ENCODE measurements at places on chromosomes 1 and 21. TPM values are rescaled to one million over a fixed set of nuclear protein-coding genes. Genes with fewer than 3 reads are reported as not detected.

GRCh38 chr1:239617259-239617658 lies 230.9 kb downstream of the CHRM3 start:
- no peak overlapping the region for H3K4me3 ChIP-seq
- no peak overlapping the region for H3K27ac ChIP-seq
- no peak for DNase-seq
- H3K36me3 ChIP-seq: no peaks in the 10 kb centered on the region

The AQP10 gene
- not detected for polyA plus RNA-seq

DNA sequence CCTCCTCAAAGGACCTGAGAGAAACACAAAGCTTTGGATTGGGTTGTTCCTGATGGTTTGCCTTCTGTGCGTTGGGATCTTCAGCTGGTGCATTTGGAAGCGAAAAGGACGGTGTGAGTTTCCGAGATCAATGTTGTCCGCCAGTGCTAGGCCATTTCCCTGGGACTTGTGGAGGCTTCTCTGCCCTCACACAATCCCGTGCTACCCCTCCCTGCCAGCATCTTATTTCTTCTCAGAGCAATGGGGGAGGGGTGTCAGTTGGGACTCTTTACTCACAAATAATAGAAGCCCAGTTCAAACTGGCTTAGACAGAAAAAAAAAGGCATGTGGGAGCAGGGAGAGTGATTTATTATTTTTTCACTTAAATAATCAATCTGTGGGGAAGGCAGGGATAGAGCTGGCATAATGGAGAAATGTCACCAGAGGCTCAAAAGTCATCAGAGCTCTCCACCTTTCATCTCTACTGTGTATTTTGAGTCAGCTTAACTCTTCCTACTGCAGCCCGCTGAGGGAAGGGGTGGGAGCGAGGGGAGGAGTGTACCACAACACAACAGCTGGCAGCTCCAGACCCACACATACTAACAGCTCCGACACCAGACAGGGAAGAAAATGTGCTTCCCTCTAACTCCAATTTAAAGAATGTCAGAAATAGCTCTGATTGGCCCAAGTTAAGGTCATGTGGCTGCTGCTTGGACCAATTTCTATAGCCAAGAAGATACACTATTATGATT lies 22.4 kb downstream of the LY9 start:
- H3K4me3 ChIP-seq: no peak overlapping the region
- DNase-seq: no peak
- no peaks in the 10 kb centered on the region for H3K4me1 ChIP-seq

GRCh38 chr1:4655674-4656532 lies 1.5 kb downstream of the AJAP1 start:
- H3K36me3 ChIP-seq: no peaks in the 10 kb centered on the region
- no peaks in the 10 kb centered on the region for H3K4me1 ChIP-seq
- H3K4me3 ChIP-seq: no peak overlapping the region
- H3K27me3 ChIP-seq: no peaks in the 10 kb centered on the region

The NEGR1 gene
- not detected for polyA plus RNA-seq

DNA sequence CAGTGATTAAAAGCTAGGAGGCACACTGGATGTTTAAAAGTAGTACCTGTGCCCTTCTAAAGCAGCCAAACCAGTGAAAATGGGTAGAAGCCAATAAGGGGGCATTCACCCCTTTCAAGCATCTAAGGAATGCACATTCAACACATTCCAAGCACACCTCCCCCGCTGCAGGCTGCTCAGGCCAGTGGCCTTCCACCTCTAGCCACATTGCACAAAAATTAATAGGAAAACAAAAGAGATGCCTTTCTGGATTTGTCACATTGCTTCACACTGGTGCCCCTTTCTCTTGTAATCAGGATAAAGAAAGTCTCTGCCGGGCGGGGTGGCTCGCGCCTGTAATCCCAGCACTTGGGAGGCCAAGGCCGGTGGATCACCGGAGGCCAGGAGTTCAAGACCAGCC lies 834.0 kb downstream of the USP25 start:
- no peaks in the 10 kb centered on the region for H3K27me3 ChIP-seq
- no peaks in the 10 kb centered on the region for H3K4me1 ChIP-seq
- no peaks in the 10 kb centered on the region for H3K36me3 ChIP-seq
- H3K4me3 ChIP-seq: no peak overlapping the region
- DNase-seq: no peak
- no peak overlapping the region for H3K27ac ChIP-seq

GRCh38 chr1:7196036-7196911 lies 411.0 kb downstream of the CAMTA1 start:
- no peak overlapping the region for H3K4me3 ChIP-seq
- H3K27ac ChIP-seq: no peak overlapping the region
- H3K4me1 ChIP-seq: no peaks in the 10 kb centered on the region
- no peak for DNase-seq
- H3K36me3 ChIP-seq: no peaks in the 10 kb centered on the region
- H3K27me3 ChIP-seq: no peaks in the 10 kb centered on the region

GRCh38 chr1:232856541-232856940 lies 51.3 kb downstream of the MAP10 start:
- H3K4me1 ChIP-seq: no peaks in the 10 kb centered on the region
- no peaks in the 10 kb centered on the region for H3K36me3 ChIP-seq
- no peak overlapping the region for H3K27ac ChIP-seq
- no peaks in the 10 kb centered on the region for H3K27me3 ChIP-seq

- DNase-seq: no peak
- no peaks in the 10 kb centered on the region for H3K27me3 ChIP-seq
- no peak overlapping the region for H3K27ac ChIP-seq
- no peak overlapping the region for H3K4me3 ChIP-seq
- no peaks in the 10 kb centered on the region for H3K4me1 ChIP-seq
- no peaks in the 10 kb centered on the region for H3K36me3 ChIP-seq
Measured at GRCh38 chr1:162991444-162991843, 77.7 kb upstream of the RGS4 start.

The OR6K6 gene
- not detected for polyA plus RNA-seq

The CD53 gene
- 393 TPM for polyA plus RNA-seq

DNA sequence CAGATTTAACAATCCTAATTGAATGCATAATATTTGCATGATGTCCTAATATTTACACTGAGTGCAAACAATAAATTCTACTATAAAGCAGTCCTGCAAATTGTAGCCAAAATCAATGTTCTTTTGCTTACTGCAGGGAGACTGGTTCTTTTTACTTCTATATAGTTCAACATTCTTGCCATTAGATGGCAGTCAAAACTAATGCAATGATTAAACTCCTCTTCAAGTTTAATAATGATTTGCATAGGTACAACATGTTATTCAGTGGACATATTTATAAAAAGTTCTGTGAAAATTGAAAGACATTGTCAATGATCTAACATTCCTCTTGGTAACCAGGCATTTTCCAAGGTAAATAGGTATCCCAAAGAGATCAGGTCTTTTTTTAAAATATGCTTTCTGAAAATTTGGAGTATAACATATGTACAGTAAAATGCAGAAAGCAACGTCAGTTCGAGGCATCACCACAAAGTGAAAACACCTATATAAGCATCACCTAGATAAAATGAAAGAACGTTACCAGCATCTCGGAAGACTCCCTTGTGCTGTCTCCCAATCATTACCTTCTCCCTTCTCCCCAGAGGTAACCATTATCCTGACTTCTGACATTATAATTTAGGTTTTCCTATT lies 9.8 kb upstream of the FNBP1L start:
- DNase-seq: no peak
- H3K4me1 ChIP-seq: no peaks in the 10 kb centered on the region
- no peaks in the 10 kb centered on the region for H3K36me3 ChIP-seq

GRCh38 chr1:70043804-70044203 lies 161.6 kb downstream of the LRRC40 start:
- no peaks in the 10 kb centered on the region for H3K36me3 ChIP-seq
- H3K4me1 ChIP-seq: no peaks in the 10 kb centered on the region
- H3K27ac ChIP-seq: no peak overlapping the region
- no peak overlapping the region for H3K4me3 ChIP-seq

- no peaks in the 10 kb centered on the region for H3K27me3 ChIP-seq
- no peak overlapping the region for H3K27ac ChIP-seq
- H3K4me1 ChIP-seq: no peaks in the 10 kb centered on the region
- no peak overlapping the region for H3K4me3 ChIP-seq
- H3K36me3 ChIP-seq: no peaks in the 10 kb centered on the region
- no peak for DNase-seq
Measured at GRCh38 chr1:229848752-229849677, 218.0 kb upstream of the GALNT2 start.

DNA sequence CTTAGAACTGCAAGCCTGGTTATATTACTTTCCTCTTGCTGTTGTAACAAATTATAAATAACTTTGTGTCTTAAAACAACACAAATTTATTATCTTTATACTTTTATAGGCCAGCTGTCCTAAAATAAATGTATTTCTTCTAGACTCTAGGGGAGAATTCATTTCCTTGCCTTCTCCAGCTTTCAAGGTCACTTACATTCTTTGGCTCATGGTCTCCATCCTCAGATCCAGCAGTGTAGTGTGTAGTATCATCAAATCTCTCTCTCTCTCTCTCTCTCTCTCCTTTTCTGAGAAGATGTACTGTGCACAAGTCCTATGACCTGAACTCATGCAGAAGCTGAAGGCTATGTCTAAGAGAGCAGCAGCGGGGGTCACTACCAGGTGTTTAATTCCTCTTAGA lies 1510.6 kb downstream of the MRPL39 start:
- H3K4me3 ChIP-seq: no peak overlapping the region
- H3K27me3 ChIP-seq: no peaks in the 10 kb centered on the region
- DNase-seq: no peak

DNA sequence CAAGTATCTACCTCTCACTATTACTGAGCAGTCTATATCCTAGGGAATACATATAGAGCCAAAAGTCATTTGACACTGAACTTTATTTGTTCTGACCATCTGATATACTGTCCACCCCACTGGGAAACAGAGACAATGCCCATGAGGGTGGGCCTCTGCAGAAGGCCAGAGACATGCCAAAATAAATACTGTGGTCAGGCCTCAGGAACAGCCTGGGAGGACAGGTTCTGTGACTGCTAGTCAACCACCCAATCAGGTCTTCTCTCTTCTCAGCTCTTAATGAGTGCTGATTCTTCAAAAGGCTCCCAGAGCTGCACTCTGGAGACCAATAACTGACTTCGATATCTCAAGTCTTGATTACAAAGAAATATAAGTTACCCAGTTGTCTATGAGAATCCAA lies 5.5 kb upstream of the ANKRD35 start:
- H3K27ac ChIP-seq: no peak overlapping the region
- no peak for DNase-seq
- no peak overlapping the region for H3K4me3 ChIP-seq
- no peaks in the 10 kb centered on the region for H3K36me3 ChIP-seq
- no peaks in the 10 kb centered on the region for H3K27me3 ChIP-seq
- H3K4me1 ChIP-seq: no peaks in the 10 kb centered on the region

GRCh38 chr1:43573066-43573800 lies 42.5 kb downstream of the PTPRF start:
- H3K36me3 ChIP-seq: no peaks in the 10 kb centered on the region
- DNase-seq: no peak
- H3K4me1 ChIP-seq: peaks cover 3% of the 10 kb centered on the region
- no peak overlapping the region for H3K27ac ChIP-seq
- no peaks in the 10 kb centered on the region for H3K27me3 ChIP-seq

The CASQ1 gene
- 0.10 TPM for polyA plus RNA-seq

- H3K27me3 ChIP-seq: no peaks in the 10 kb centered on the region
- H3K4me1 ChIP-seq: peaks cover 20% of the 10 kb centered on the region
- H3K36me3 ChIP-seq: peaks cover 23% of the 10 kb centered on the region
- peak overlapping the region; percentile 62 for H3K27ac ChIP-seq
Measured at GRCh38 chr1:212412374-212412773, 2.3 kb downstream of the PACC1 start.

DNA sequence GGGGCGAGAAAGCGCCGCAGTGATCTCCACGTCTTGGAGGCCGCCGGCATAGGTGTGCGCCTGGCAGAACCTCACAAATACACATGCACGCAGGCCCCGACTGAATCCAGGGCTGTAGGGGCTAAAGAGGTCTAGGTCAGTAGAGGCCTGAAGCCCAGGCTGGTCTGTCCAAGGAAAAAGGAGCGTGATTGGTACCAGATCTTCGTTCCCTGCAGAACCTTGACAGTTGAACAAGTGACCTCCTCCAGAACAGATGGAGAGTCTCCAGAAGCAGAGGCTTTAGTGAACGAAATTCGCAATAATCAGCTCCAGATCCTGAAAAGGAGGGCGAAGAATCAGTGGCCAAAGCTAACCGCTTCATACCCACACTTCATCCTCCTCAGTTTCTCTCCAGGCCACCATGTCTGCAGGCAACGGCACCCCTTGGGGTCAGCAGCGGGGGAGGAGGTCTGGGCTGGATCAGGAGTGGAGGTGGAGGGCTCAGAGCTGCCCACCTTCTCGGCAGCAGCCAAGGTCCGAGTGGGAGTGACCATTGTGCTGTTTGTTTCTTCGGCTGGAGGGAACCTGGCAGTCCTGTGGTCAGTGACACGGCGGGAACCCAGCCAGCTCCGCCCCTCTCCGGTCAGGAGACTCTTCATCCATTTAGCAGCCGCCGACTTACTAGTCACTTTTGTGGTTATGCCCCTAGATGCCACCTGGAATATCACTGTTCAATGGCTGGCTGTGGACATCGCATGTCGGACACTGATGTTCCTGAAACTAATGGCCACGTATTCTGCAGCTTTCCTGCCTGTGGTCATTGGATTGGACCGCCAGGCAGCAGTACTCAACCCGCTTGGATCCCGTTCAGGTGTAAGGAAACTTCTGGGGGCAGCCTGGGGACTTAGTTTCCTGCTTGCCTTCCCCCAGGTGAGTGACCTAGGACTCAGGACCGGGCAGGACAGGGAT lies 749 bp upstream of the PEX11B start:
- DNase-seq: no peak
- peaks cover 10% of the 10 kb centered on the region for H3K36me3 ChIP-seq
- no peaks in the 10 kb centered on the region for H3K27me3 ChIP-seq
- H3K4me1 ChIP-seq: peaks cover 13% of the 10 kb centered on the region
- peak overlapping the region; percentile 97 for H3K4me3 ChIP-seq
- H3K27ac ChIP-seq: peak overlapping the region; percentile 93

GRCh38 chr21:46285206-46285661 lies at the start of gene MCM3AP:
Gene MCM3AP (minus strand): TSS chr21:46285611. CDS start chr21:46285286, 325 bp downstream.
- H3K27ac ChIP-seq: peak within 1 kb of the TSS; percentile 80
- H3K4me3 ChIP-seq: peak within 1 kb of the TSS; percentile 97
- H3K4me1 ChIP-seq: peaks cover 13% of the 10 kb centered on the region
- no peaks in the 10 kb centered on the region for H3K27me3 ChIP-seq
- DNase-seq: no peak
- H3K36me3 ChIP-seq: peaks cover 10% of the 10 kb centered on the region

DNA sequence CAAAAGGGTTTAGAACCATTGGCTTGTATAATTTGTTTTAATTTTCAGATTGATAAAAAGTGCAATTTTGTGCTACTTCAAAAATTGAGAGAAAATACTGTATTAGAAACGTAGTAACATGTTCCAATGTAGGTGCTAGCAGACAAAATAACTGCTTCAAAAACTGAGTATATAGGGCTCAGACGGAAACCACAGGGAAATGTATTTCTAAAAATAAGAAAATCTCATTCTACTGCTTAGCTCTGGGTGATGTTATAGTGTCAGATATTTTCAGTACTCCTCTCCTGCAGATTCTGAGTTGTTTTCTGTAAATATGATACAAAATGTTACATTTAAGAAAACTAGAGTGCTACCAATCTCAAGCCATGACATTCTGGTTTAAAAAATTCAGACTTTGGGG lies 55.4 kb downstream of the KCNK2 start:
- no peaks in the 10 kb centered on the region for H3K36me3 ChIP-seq
- DNase-seq: no peak
- no peak overlapping the region for H3K27ac ChIP-seq
- H3K4me1 ChIP-seq: no peaks in the 10 kb centered on the region
- H3K4me3 ChIP-seq: no peak overlapping the region
- no peaks in the 10 kb centered on the region for H3K27me3 ChIP-seq

GRCh38 chr1:192477630-192478029 lies 97.9 kb upstream of the RGS1 start:
- H3K27me3 ChIP-seq: no peaks in the 10 kb centered on the region
- no peak overlapping the region for H3K4me3 ChIP-seq
- H3K4me1 ChIP-seq: no peaks in the 10 kb centered on the region
- H3K36me3 ChIP-seq: no peaks in the 10 kb centered on the region
- H3K27ac ChIP-seq: no peak overlapping the region
- DNase-seq: peak; percentile 17
